ENCODE measurements at places on chromosomes 6 and 20.
A peak's percentile ranks its signal among the peaks of the same experiment; 100 is the strongest.

- no peak for DNase-seq
Observed at GRCh38 chr6:139659711-139660110, 285.3 kb upstream of the CITED2 start.

DNA sequence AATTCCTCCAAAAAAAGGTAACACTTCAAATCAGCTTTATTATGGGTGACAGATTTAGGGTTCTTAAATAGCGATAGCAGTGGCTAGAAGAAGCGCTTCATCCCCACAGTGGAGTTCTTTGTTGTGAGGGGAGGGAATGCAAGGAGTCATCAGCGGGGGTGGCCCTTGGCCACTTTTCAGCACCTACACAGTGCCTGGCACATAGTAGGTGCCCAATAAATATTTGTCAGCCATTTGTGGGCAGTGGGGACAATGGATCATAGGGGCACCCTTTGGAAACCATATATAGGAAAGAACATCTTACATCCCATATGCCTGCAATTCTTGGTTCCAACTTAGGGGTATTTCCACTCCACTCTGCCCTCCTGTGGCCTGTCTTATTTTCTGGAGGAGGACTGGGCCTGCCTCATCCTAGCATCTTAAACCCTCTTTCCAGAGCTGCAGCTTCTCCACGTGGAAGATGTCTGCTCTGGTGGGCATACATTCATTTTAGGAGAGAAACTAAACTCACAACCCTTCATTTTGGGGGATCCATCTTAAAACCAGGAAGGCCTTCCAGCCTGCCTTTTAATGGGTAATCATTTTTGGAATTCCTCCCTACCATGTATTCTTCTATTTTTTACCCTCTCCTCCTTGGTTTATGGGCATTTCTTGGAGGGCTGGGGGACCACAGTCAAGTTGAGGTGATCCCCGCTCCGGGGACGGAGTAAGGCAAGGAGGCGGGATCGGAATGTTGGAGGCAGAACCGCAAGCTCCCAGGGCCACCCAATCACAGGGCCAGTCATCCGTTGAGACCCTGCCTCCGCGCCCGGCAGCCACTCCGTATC lies 2.6 kb upstream of the GPSM3 start:
- DNase-seq, result no peak

DNA sequence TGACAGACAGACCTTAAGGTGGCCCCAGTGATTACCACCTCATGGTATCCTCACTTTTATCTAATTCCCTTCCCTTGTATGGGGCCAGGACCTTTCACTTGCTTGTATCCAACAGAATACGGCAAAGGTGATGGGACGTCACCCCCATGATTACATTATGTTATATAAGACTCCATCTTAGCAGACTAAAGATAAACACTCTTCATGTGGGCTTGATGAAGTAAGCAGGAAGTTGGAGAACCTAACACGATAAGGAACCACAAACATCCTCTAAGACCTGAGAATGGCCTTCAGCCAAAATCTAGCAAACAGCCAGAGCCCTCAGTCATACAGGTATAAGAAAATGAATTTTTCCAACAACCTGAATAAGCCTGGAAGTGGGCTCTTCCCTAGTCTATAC lies 8.0 kb downstream of the SLC17A3 start:
- DNase-seq, result no peak

GRCh38 chr20:58515233-58516212 lies at the start of gene APCDD1L:
Gene APCDD1L, minus strand, starts transcription at chr20:58515399. Its CDS starts 692 bp downstream, at chr20:58514707.
- no peak for DNase-seq

GRCh38 chr6:151676460-151676945 lies 131.0 kb upstream of the ESR1 start:
- DNase-seq, result no peak

DNA sequence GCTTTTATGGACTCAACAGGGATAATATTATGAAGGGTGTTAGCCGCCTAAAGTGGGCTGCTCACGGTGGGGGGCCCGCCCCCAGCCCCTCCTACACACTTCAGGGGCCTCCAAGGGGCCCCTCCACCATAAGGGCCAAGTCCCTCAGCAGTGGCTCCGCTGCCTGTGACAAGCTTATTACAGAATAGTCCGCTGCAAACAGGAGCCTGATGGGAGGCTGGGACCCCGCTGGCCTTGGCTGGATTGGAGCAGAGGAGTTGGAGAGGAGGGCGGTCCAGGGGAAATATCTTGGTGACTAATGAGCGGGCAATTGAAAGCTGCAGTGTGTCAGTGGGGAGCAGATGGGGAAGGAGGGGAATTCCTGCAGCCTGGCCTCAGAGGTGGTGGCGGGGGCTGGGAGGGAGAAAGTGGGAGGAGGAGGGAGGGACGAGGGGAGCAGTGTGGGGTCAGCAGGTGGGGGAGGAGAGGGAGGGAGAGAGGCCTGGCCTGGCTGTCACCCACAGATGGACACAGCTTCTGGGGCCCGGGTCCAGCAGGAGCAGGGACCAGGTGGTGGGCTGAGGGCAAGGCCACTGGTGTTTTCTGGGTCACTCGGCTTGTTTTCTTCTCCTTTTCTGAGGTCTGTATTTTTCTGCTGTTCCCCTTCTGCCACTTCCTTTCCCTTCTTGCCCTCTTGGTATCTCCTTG lies 57.6 kb upstream of the FOXP4 start:
- peak; percentile 32 for DNase-seq

GRCh38 chr20:54086507-54087039 lies 16.2 kb upstream of the BCAS1 start:
- DNase-seq, result no peak

- DNase-seq, result no peak
Observed at GRCh38 chr6:14110001-14110818, 7.4 kb upstream of the CD83 start.

DNA sequence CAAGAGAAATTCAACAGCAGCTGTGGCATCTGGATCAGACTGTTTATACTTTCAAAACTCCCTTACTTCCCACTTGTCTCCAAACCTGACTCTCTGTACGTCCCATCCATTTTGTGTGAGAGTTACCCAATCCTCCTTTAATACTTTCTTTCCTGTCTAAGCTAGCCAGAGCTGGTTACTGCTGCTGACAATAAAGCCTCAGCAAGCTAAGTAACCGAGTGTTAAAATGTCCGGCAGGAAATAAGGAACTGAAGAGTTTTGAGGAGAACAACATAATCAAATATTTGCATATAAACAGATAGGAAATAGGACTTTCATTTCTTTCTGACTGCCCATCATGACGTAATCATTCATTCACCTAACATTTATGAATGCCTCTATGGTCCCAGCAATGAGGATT lies 11.6 kb downstream of the TMEM30A start:
- no peak for DNase-seq
